ENCODE measurements at places on chromosomes 12 and 14.
A peak's percentile ranks its signal among the peaks of the same experiment; 100 is the strongest.

DNA sequence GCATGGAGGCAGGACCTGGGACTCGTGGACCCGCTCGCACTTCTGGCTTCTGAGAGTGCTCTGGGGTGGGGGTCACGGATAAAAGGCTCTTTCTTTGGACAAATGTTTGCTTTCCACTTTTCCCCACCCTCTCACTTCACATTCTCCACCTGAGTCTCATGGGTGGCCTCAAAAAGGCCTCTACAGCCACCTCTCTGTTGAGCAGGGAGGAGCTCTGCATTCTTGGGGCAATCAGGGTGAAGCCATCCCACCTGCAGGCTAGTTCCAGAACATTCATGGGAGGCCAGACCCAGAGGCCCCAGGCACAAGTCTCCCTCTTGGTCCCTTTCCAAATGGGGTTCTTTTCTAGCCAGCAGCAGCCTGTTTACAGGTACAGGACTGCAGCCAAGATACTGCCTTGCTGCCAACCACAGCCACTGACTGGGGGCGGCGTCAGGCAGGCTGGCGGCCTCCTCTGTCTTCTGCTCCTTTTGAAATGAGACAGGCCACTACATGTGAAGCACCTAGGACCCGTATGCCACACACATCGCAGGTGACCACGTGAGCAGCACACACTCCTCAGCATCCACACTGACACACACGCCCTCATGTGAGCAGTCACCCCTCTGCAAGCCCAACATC, 18.2 kb upstream of the CEBPE start:
- H3K36me3 ChIP-seq: no peaks in the 10 kb centered on the region
- H3K4me1 ChIP-seq: peaks cover 2% of the 10 kb centered on the region
- no peak overlapping the region for H3K27ac ChIP-seq
- DNase-seq: no peak
- no peaks in the 10 kb centered on the region for H3K27me3 ChIP-seq

- no peaks in the 10 kb centered on the region for H3K27me3 ChIP-seq
- no peak for DNase-seq
- H3K27ac ChIP-seq: no peak overlapping the region
- peaks cover 4% of the 10 kb centered on the region for H3K4me1 ChIP-seq
- no peaks in the 10 kb centered on the region for H3K36me3 ChIP-seq
Observed at GRCh38 chr14:89959853-89960445, 4.2 kb downstream of the TDP1 start.

- H3K36me3 ChIP-seq: no peaks in the 10 kb centered on the region
- H3K4me1 ChIP-seq: peaks cover 3% of the 10 kb centered on the region
- no peak overlapping the region for H3K27ac ChIP-seq
- no peak for DNase-seq
Observed at GRCh38 chr12:104410786-104411185, 46.0 kb upstream of the CHST11 start.

DNA sequence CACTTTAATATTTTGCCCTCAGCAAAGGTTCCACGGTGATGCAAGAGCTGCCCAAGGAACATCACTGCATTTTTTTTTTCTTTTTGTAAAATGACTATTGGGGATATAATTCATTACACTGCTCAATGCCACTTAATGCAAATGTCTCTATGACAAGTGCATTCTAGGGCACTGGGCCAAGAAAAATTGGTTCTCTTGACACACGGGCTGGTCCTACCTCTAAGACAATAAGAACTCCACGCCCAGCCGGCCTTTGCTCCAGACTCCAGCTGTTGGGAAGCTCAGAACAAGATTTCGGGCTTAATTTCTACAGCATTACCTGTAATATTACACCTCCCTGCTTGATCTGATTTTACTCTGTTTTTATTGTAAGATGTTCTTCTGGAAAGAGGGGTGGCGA, 48.8 kb upstream of the VRK1 start:
- H3K4me1 ChIP-seq: no peaks in the 10 kb centered on the region
- no peaks in the 10 kb centered on the region for H3K36me3 ChIP-seq
- DNase-seq: no peak
- no peak overlapping the region for H3K27ac ChIP-seq

DNA sequence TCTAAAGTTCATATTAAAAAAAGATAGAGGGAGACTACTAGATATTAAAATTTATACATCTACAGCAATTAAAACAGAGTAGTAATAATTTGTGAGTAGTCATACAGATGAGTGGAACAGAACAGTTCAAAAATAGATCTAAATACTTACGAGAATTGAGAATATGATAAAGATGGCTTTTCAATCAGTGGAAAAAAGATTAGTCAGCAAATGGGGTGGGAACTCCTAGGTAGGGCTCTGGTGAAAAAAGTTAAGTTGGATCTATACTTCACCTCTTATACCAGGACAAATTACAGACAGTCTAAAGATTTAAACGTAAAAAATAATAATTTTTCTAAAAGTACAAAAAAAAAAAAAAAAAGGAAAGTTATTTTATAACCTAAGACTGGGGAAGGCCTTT, 66.9 kb downstream of the GPATCH2L start:
- no peaks in the 10 kb centered on the region for H3K4me1 ChIP-seq
- no peaks in the 10 kb centered on the region for H3K27me3 ChIP-seq
- no peaks in the 10 kb centered on the region for H3K36me3 ChIP-seq

DNA sequence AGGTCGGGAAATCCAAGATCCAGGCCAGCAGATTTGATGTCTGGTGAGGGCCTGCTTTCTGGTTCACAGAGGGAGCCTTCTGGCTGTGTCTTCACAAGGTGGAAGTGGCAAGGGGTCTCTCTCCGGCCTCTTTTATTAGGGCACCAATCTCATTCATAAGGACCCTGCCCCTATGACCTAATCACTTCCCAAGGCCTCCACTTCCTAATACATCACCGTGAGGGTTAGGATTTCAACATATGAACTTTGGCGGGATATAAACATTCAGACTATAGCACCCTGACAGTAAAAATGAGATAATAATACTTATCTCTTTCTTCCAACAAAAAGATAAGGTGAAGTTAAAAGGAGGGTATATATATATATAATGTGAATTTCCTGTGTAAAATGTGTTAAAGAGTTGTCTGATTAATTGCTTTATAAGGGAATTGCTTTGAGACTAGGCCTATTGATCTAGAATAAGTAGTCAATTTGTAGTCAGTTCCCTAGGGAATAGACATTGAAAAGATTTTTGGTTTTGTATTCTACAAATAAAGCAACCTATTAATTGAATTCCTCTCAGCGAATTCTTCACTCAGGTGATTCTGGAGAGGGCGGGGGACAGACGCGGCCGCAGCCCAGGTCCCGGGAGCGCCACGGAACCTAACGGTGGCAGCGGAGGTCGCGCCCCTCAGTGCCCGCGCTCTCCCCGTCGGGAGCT, 516 bp upstream of the LGALS3 start:
- H3K36me3 ChIP-seq: no peaks in the 10 kb centered on the region
- H3K27me3 ChIP-seq: no peaks in the 10 kb centered on the region
- peak overlapping the region; percentile 94 for H3K27ac ChIP-seq
- peaks cover 20% of the 10 kb centered on the region for H3K4me1 ChIP-seq
- H3K4me3 ChIP-seq: peak overlapping the region; percentile 75

DNA sequence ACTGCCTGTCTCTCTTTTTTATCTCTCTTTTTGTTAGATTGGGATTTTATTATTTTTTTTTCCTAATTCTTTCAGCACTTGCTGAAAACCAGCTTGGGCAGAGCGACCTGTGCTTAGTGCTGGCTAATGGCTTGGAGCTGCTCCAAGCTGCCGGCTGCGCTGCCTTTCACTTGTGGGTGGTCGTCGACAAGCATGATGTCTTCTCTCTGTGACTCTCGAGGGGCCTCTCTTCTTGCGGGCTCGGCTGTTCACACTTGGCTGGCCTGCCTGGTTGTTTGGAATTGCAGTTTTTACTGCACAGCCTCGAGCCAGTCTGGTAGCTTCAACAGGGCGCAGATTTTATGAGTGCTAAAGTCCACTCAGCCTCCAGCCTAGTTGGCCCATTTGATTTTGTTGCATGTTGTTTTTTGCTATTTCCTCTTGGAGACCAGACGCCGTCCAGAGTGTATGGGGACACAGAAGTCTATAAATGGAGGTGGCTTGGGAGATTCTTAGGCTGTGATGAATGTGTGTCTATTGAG, 18.6 kb downstream of the TPCN1 start:
- DNase-seq: peak; percentile 65
- H3K4me1 ChIP-seq: peaks cover 8% of the 10 kb centered on the region
- H3K27ac ChIP-seq: no peak overlapping the region
- no peaks in the 10 kb centered on the region for H3K27me3 ChIP-seq

DNA sequence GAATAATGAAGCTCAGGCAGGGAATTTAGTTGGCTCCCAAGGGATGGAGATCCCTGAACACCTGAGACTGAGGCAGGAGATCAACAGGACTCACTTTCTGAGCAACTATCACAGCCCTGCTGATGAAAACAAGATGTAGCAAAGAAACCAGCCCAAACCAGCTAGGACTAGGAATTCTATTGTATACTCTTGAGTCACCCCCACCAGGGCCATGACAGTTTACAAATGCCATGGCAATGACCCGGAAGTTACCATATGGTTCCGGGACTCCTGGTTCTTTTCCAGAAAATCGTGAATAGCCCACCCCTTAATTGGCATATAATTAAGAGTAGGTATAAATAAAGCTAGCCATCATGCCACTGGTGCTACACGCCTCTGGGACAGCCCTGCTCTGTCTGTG, 46.0 kb upstream of the OASL start:
- no peak overlapping the region for H3K4me3 ChIP-seq
- H3K4me1 ChIP-seq: no peaks in the 10 kb centered on the region
- H3K27me3 ChIP-seq: no peaks in the 10 kb centered on the region
- H3K27ac ChIP-seq: no peak overlapping the region

DNA sequence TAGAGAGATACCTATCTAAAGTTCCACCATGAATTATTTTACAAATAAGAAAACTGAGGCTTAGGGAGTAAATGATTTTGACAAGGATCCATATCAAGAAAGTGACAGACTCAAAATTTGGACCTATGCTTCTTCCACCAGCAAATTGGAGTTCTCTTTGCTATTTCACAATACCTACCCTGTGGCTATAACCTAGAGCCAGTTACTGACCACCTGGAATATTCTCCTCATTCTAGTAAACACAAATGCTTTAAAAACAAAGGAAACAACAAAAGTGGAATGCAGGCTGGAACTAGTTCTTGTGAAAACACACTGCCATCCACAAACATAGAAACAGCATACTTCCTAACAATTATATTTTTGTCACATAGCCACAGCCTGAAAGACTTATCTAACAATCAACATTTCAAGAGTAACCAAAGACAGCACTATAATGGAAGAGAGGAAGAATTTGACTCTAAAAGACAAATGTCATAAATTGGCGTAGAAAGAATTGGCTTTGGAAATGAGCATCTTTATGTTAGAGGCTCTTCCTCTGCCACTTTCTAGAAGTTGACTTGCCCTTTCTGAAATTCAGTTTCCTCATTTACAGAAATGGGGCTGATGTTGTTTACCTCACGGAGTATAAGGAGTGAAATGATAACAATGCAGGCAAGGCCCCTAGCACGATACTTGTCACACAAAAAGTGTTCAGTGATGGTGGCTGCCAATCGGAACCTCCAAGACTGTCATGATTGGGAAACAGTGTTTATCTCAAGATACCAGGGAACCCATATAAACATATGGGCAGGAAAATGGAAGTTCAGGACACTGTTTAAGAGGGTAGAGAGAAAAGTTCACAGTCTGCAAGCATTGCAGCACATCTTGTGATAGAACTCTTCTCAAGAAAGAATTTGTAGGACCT, 138.6 kb upstream of the LGR5 start:
- H3K27ac ChIP-seq: no peak overlapping the region
- no peaks in the 10 kb centered on the region for H3K36me3 ChIP-seq
- no peaks in the 10 kb centered on the region for H3K27me3 ChIP-seq
- DNase-seq: no peak
- H3K4me3 ChIP-seq: no peak overlapping the region

- no peak for DNase-seq
- peaks cover 10% of the 10 kb centered on the region for H3K4me1 ChIP-seq
- H3K36me3 ChIP-seq: no peaks in the 10 kb centered on the region
- no peak overlapping the region for H3K27ac ChIP-seq
- no peaks in the 10 kb centered on the region for H3K27me3 ChIP-seq
- H3K4me3 ChIP-seq: no peak overlapping the region
Observed at GRCh38 chr14:21244544-21244943, 24.7 kb downstream of the HNRNPC start.

DNA sequence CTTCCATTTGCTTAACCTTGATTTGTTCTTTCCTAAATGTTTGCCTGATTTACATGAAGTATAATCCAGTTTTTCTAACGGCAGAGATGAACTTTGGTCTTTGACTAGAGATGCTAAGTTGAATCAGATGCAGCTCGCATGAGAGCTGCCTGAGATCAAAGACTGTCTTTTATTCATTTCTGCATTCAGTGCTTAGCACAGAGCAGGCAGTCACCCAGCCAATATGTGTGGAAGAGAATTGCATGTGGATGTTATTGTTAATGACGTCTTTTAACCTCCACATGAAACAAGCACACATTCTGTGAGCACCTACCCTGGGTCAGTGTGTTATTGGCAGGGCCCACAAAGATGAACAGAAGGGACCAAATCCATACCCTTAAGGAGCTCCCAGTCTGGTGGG, 99.2 kb downstream of the SLC5A8 start:
- H3K27me3 ChIP-seq: no peaks in the 10 kb centered on the region
- H3K27ac ChIP-seq: no peak overlapping the region
- H3K4me3 ChIP-seq: no peak overlapping the region
- DNase-seq: no peak
- H3K36me3 ChIP-seq: no peaks in the 10 kb centered on the region

- peak overlapping the region; percentile 82 for H3K4me3 ChIP-seq
- H3K27me3 ChIP-seq: no peaks in the 10 kb centered on the region
- no peaks in the 10 kb centered on the region for H3K36me3 ChIP-seq
Observed at GRCh38 chr12:113184900-113185179, 438 bp downstream of the DDX54 start.

GRCh38 chr14:39276579-39277114, 42.9 kb downstream of the MIA2 start:
- H3K27ac ChIP-seq: no peak overlapping the region
- H3K36me3 ChIP-seq: no peaks in the 10 kb centered on the region
- H3K4me3 ChIP-seq: no peak overlapping the region
- DNase-seq: no peak
- no peaks in the 10 kb centered on the region for H3K27me3 ChIP-seq
- no peaks in the 10 kb centered on the region for H3K4me1 ChIP-seq

Data from ovary (tissue), 10 donors.